ENCODE measurements at places on chromosomes 2 and 18.

DNA sequence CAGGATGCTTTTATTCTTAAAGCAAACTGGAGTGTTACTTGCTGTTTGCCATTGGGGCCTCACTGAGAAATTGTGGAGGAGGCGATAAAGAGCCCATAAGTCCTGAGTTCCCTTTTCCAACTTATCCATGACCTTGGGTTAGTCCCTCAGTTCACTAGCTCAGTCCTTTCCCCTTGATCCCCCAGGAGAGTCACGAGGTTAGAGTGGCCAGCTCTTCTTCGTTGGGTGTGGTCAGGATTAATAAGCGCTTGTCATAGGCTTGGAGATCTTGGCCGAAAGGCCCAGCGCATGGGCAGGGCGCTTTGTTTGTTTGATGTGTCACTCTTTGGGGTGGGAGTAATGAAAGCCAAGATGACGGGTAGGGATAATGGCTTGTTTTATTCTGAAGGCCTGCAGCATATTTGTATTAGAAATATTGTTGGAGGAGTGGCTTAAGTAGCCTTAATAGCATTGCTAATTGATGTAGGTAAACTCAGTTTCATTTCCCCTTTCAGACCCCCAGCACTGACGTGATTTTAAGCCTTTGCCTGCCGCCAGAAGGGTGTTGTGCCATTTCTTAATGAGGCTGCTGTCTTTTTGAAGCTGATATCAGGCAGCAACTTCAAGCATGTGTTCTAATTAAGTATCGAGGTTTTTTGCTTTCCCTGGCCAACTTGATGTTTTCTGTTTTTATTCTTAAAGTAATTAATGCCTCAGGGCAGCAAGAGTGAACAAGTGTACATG is 15.7 kb downstream of the GRHL1 start:
- DNase-seq: no peak

- no peak for DNase-seq
Measured at GRCh38 chr2:181457741-181458425, 697 bp downstream of the ITGA4 start.

DNA sequence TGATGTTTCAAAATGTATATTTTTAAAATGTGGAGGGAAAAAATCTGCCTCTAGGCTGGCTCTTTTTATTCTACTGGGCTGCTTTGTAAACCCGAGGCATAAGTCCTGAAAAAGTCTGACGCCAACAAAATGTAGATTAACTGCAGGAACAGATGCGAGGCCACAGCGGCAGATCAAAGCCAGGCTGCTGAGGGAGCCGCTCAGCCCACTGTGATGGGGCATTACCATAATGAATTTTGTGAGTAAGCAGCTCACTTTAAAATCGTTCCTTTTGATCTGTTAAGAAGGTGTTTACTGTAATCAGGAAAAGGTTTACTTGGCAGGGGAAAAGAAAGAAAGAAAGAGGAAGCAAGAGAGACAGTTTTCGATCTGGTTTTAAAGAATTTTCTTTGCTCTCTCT is 269.0 kb downstream of the ICOS start:
- DNase-seq: no peak

- peak; percentile 51 for DNase-seq
Measured at GRCh38 chr18:35005963-35006577, 35.1 kb upstream of the MAPRE2 start.

- no peak for DNase-seq
Measured at GRCh38 chr18:55376387-55376786, 211.6 kb downstream of the TCF4 start.

DNA sequence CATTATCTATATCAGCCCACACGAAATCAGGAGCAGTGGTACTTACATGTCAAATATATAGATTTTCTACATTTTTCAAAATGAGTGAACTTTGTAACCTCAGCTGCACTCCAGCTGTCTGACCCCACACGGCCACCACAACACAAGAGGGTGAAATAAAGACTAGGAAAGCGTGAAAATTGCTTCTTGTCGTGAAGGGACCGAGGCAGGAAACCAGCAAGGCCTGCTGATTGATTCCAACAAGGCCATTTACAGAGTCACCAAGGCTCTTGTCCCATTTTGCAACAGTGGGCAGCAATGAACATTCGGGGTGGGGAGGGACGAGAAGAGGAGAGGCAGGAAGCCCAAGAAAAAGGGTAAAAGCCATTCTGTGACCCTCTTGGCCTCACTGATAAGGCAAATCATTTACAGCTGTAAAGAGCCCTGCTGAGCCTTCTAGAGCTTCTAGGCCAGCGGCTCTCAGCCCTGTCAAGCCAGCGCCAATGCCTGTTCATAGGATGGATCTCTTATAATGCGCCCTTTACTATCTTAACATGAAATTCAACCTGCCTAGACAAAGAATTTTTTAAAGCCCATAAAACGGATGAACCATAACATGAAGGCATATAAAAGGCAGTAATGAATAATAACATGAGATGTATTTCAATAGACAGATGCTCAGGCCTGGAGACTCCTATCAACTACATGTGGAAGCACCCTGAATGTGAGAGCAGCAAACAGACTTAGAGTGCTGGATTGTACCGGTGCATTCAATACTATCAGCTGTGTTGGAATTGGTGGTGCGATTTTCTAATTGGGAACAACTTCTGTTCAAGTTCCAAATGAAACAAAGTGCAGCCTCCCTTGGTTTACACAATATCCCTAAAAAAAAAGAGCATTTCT is 269.0 kb downstream of the CDCA7 start:
- no peak for DNase-seq

GRCh38 chr18:25164211-25164847 is 187.6 kb downstream of the ZNF521 start:
- no peak for DNase-seq

GRCh38 chr2:223460774-223461211 is 141.4 kb downstream of the SCG2 start:
- no peak for DNase-seq

GRCh38 chr2:102269200-102269524 is 42.2 kb upstream of the IL1RL1 start:
- no peak for DNase-seq

DNA sequence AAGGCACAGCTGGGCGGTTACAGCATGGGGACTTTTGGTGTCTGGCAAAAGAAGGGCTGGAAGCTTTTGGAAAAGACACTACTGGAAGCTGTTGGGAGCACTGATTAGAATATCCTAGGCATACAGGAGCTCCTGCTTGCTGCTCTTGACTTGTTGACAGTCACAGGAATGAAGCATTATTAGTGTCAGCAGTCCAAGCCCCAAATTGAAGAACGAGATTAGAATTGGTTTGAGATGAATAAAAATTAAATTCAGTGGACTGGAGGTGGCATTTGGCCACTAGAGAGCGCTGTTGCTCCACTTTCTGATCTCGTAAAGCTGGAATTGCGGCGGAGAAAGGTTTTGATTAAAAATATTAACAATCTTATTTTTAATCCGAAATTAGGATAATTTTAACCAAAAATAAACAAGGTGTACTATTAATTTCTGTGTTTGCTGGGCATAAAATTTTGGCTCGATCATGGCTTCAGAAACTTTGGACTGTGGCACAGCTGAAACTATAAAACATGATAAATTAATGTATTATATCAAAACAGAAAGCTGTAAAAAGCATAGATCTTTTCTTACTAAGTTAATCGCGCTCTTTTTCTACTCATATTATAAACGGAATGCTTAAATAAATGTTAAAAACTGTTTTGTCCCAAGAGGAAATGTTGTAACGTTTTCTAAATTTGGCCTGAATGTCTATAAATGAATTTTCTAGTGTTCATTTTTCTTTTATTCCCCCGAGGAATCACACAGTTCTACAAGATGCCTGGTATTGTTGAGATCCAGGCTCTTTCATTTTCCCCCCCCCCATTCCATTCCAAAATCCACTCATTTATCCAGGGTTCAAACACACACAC is 2.4 kb upstream of the HOXD8 start:
- no peak for DNase-seq

DNA sequence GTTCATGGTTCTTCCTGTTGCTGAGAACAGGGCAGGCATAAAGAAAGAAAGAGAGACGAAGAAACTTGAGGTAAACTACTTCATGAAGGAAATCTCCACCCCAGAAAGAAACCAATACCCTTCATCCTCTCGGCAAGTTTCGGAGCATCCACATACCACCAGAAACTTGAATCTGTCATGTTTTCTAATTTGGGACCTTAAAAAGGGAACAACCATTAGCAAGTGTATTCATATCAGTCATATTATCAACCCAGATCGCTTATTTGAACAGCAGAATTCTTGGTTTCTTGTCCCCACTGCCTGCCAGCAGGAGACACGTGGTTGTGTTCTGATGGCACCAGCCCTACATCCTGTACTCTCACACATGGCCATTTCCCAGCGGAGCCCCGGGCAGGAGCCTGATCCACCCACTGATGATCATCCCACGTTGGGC is 53.2 kb upstream of the FZD7 start:
- DNase-seq: no peak

DNA sequence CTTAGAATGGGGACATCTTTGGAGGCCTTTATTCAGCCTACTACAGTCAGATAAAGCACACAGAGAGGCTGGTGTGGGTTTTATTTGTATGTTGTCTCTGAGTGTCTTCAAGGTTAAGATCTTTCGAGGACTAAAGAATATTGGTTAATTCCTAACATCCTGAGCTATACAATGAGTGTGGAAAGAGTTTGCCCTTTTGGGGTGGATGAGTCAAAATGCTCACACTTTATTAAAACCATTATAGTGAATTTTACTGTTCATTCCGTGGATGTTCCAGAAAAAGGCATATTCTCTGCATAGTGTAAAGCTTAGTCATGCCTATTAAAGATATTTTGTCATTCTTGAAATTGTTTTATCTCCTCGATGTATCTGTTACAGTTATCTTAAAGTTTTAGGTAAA is 29.1 kb upstream of the SLC38A11 start:
- DNase-seq: no peak

- DNase-seq: no peak
Measured at GRCh38 chr2:215906458-215906857, 106.9 kb downstream of the MREG start.

DNA sequence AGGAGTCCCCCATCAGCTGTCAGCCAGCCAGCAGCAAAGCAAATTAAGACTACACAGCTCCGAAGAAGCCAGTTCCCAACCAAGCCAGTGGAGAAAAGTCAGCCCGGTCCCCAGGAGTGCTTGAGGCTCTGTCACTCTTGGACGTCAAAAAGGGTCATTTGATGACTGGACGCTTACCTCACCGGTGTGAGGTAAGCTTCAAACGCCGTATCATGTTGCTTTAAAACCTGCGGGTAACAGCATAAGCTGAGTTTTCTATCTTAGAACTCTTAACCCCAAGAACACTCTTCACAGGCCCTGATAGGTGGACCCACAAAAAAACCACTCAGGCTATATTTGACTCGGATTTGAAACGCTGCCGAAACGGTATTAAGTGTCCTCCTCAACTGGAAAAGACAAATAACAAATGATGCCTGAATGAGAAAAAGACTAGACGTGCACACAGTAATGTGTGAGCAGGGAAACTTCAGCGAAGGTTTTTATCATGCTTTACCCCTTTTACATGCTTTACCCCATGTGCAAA is 682 bp upstream of the LNPK start:
- DNase-seq: no peak

GRCh38 chr2:16434393-16434792 is 231.2 kb downstream of the CYRIA start:
- DNase-seq: no peak

DNA sequence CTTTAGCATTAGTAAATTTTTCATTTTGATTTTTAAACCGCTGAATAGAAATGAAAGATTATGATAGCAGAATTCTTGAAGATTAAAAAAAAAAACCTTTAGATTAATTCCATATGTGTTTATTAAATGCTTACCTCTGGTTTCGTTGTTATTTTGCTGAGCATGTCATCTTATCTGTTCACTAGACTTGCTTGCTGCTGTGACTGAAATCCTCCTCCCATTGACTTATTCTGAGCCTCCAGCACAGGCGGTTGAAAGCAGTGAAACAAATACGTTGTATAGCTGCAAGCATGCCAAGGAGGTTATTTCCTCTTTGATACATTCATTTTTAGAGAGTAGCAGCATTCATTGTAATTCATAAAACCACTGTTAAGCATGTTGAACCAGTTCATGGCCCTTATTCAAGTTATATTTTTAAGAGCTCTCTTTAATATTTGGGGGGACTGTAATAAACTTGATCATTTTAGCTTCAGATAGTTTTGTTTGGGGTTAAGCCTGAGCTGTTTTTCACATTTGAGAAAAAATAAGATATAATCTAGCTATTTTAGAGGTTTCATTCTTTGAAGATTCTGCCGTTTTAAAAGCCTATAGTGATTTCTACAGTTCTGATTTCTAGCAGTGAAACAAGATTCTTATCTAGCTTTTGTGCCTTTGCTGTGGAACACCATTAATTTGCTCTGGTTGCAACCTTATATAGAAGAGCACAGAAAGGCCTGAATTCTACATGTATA is at the start of gene HTR2B:
TSS of gene HTR2B (minus strand) at position 205 of the 731 bp plus-strand sequence. CDS start 1,278 bp downstream, outside the sequence.
- no peak for DNase-seq

GRCh38 chr2:19982268-19982667 is 7.6 kb downstream of the WDR35 start:
- no peak for DNase-seq

- DNase-seq: no peak
Measured at GRCh38 chr2:142472382-142472781, 341.6 kb upstream of the LRP1B start.

DNA sequence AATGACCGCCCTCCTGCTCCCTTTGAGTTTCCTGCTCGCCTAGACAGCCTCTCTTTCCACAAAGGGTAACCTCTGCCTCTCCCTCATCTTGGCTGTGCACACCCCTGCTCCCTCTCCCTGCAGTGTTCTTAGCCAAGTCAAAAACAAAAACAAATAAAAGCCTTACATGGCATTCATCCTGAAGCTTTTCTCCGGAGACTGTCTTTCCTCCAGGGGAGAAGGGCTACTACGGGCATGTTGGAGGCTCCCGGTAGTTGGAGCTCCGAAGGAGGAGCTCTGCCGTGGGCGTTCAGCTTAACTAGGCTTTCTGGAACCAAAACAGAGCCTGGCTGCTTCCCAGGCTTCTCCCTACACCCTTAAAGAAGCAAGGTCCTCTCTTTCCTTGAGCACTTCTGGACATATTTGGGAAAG is 104.2 kb downstream of the TPGS2 start:
- no peak for DNase-seq

- no peak for DNase-seq
Measured at GRCh38 chr2:609449-609848, 67.8 kb downstream of the TMEM18 start.

GRCh38 chr2:28393114-28393836 is 617 bp downstream of the FOSL2 start:
- no peak for DNase-seq

DNA sequence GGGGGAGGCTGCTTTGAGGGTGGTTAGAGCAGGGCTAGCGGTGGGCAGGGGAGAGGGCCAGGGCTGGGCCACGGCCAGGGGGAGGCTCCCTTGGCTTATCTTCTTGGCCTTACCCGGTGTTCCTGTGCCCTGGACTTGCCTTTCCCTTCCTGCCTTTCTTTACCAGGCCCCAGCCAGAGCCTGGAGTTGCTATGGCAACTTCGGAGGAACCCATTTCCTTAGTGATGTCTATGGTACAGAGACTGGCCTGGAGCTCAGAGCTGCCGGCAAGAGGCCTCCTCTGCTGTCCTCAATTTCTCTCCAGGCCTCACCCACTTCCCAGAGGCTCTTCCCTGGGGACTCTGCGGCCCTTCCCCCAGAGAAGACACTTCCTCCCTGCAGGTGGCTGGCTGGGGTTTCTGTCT is 11.5 kb downstream of the SPEG start:
- DNase-seq: no peak

- no peak for DNase-seq
Measured at GRCh38 chr2:95306336-95306895, 9.3 kb downstream of the KCNIP3 start.
